Endothelial cell of umbilical vein (primary cell): ENCODE measurements at places on chromosomes 3 and 15. TPM values are rescaled to one million over a fixed set of nuclear protein-coding genes. Genes with fewer than 3 reads are reported as not detected.

Gene HEMK1
- total RNA-seq = 12.0 and 15.2 TPM in 2 replicates

Gene RTP4
- total RNA-seq = 0.22 TPM in 1 of 2 replicates, not detected in the other

Gene SOX14
- not detected in 2 replicates for total RNA-seq

Gene SGO1
- 15.5 and 21.7 TPM in 2 replicates for total RNA-seq

Gene CPA3
- 1.7 and 3.3 TPM in 2 replicates for total RNA-seq

Gene CADPS
- not detected in 2 replicates for total RNA-seq

Gene ARF4
- total RNA-seq = 243 and 249 TPM in 2 replicates

Gene CPNE4
- total RNA-seq = not detected in 2 replicates

Gene VGLL3
- total RNA-seq = 4.2 and 6.0 TPM in 2 replicates

Gene PTPRG
- 37.5 and 39.1 TPM in 2 replicates for total RNA-seq

Gene LRRN1
- total RNA-seq = not detected in 2 replicates

Gene NEK10
- 4.6 and 5.0 TPM in 2 replicates for total RNA-seq

Gene CADM2
- not detected in 2 replicates for total RNA-seq

Gene ACKR2
- total RNA-seq = not detected in 2 replicates

Gene UACA
- 270 and 292 TPM in 2 replicates for total RNA-seq

Gene CCDC54
- not detected in 2 replicates for total RNA-seq

Gene TP63
- total RNA-seq = not detected in 2 replicates

Gene TPRG1
- total RNA-seq = not detected in 2 replicates

Gene CYP1A1
- 5.8 and 7.6 TPM in 2 replicates for total RNA-seq

Gene EFHB
- total RNA-seq = 0.82 and 0.99 TPM in 2 replicates

Gene FBXL22
- total RNA-seq = not detected in 2 replicates

Gene GPR149
- not detected in 2 replicates for total RNA-seq

Gene GP5
- 0.11 TPM in 1 of 2 replicates, not detected in the other for total RNA-seq

Gene REC114
- total RNA-seq = not detected in 2 replicates

Gene HCLS1
- 63.5 and 68.5 TPM in 2 replicates for total RNA-seq

Gene SQOR
- total RNA-seq = 6.6 and 17.9 TPM in 2 replicates

Gene DLG1
- 66.0 and 80.1 TPM in 2 replicates for total RNA-seq

Gene SLC9C1
- total RNA-seq = 0.09 TPM in 1 of 2 replicates, not detected in the other

Gene SPINT1
- 3.6 and 4.2 TPM in 2 replicates for total RNA-seq

Gene ISL2
- total RNA-seq = not detected in 2 replicates

Gene RARB
- 19.3 and 23.4 TPM in 2 replicates for total RNA-seq

Gene TEX55
- not detected in 2 replicates for total RNA-seq

Gene MESP1
- total RNA-seq = 1.0 and 1.7 TPM in 2 replicates

Gene CTXN2
- 0.14 TPM in 1 of 2 replicates, not detected in the other for total RNA-seq

Gene TCF12
- total RNA-seq = 127 and 133 TPM in 2 replicates

Gene NAA50
- 152 and 160 TPM in 2 replicates for total RNA-seq

Gene SNTN
- not detected in 2 replicates for total RNA-seq

Gene EBLN2
- 7.3 and 7.7 TPM in 2 replicates for total RNA-seq

Gene PROK2
- total RNA-seq = not detected in 2 replicates

Gene TMC3
- not detected in 2 replicates for total RNA-seq

Gene LRTM1
- not detected in 2 replicates for total RNA-seq

Gene GP9
- total RNA-seq = not detected in 2 replicates

Gene TNIK
- 29.6 and 39.7 TPM in 2 replicates for total RNA-seq
